ENCODE measurements at places on chromosomes 12 and 14.

DNA sequence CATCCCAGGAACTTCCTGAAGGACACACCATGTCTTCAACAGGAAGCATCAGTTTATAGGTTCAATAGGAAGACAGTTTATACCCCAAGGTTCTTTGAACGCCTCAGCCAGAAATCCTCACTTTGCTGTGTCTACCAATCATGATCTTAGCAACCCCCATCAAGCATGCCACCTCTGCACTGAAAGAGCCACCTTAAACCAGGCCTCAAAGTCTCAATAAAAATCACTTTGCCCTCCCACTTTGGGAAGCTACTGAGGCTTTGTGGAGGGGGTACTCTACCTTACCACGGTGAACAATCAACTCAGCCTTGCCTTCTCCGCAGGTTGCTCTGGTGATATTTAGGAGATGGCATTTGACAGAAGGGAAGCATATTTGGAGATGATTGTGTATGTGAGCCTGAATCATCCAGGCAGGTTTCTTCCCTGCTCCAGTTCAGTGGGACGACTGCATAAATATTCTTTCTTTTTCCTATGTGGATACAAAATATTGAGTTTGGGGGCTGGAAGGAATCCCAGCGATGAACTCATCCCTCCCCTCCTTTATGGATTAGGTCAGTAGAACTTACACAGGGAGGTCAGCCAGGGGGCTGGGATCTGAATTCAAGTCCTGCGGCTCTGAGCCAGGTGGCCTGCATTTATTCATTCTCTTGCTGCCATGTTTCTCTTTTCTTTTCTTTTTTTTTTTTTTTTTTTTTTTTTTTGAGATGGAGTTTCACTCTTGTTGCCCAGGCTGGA, 42.8 kb upstream of the VASH1 start:
- no peak for DNase-seq
- peaks cover 3% of the 10 kb centered on the region for H3K36me3 ChIP-seq
- peak overlapping the region; percentile 58 for H3K27ac ChIP-seq

- H3K36me3 ChIP-seq = no peaks in the 10 kb centered on the region
- H3K27me3 ChIP-seq = peaks cover 5% of the 10 kb centered on the region
- no peak overlapping the region for H3K4me3 ChIP-seq
- no peaks in the 10 kb centered on the region for H3K4me1 ChIP-seq
Observed at GRCh38 chr12:104953323-104953722, 4.8 kb downstream of the SLC41A2 start.

DNA sequence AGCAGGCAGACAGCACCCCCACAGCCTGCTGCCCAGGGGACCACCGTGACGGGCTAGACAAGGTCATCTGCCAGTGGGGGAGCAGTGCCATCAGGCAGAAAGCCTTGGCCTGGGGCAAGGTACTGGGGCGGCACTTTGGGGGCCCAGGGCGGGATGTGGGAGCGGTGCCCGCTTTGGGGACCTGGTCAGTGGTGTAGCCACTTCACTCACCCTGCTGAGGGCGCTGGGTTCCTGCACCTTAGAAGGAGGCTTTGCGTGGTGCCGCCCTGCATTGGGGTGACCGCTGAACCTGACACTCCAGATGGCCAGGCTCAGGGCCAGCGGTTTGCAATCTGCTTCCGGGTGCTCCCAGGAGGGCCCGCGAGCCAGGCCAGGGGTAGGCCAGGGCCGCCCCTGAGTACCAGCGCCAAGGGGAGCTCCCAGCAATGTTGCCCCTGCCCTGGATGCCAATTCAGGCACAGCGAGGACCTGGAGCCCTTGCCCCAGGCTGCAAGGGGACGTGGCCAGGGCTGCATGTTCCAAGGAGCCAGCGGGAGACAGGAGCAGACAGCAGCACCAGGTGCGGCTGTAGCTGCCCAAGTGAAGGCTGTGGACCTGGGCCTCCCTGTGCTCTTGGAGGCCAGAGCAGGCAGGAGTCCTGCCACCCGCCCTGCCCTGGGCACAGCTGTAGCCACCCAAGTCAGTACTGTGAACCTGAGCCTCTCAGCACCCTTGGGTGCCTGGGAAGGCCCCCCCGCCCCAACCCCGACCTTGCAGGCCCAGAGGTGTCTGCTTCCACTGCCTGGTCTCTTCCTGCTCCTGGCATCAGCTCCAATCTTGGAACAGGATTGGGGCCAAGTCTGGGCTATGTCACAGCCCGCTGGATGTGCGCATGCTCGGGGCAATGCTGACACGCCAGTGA, 550.7 kb downstream of the SLC6A15 start:
- H3K27me3 ChIP-seq = peaks cover 5% of the 10 kb centered on the region
- H3K4me3 ChIP-seq = no peak overlapping the region
- H3K36me3 ChIP-seq = no peaks in the 10 kb centered on the region
- H3K4me1 ChIP-seq = no peaks in the 10 kb centered on the region
- no peak overlapping the region for H3K27ac ChIP-seq
- no peak for DNase-seq

GRCh38 chr14:46057799-46058198, 593.8 kb downstream of the RPL10L start:
- no peaks in the 10 kb centered on the region for H3K36me3 ChIP-seq
- DNase-seq = no peak
- H3K27me3 ChIP-seq = no peaks in the 10 kb centered on the region
- H3K4me1 ChIP-seq = no peaks in the 10 kb centered on the region
